ENCODE measurements at places on chromosomes 13 and 19. TPM values are rescaled to one million over a fixed set of nuclear protein-coding genes. Genes with fewer than 3 reads are reported as not detected.

ALOX5AP gene
- 2.8 TPM for total RNA-seq

ANGPTL8 gene
- total RNA-seq = 1.8 TPM

TGFBR3L gene
- total RNA-seq = not detected

- peaks cover 9% of the 10 kb centered on the region for H3K4me1 ChIP-seq
- no peak overlapping the region for H3K27ac ChIP-seq
- no peak overlapping the region for H3K4me3 ChIP-seq
- DNase-seq = peak; percentile 84
- no peaks in the 10 kb centered on the region for H3K36me3 ChIP-seq
- no peaks in the 10 kb centered on the region for H3K27me3 ChIP-seq
Observed at GRCh38 chr19:48660852-48661710, 11.7 kb downstream of the NTN5 start.

- DNase-seq = peak; percentile 15
- no peaks in the 10 kb centered on the region for H3K36me3 ChIP-seq
- H3K27me3 ChIP-seq = no peaks in the 10 kb centered on the region
- H3K27ac ChIP-seq = no peak overlapping the region
Observed at GRCh38 chr19:1211494-1212234, 6.1 kb downstream of the STK11 start.

GRCh38 chr19:28494461-28494860 lies 718.5 kb downstream of the UQCRFS1 start:
- no peak overlapping the region for H3K27ac ChIP-seq
- H3K27me3 ChIP-seq = no peaks in the 10 kb centered on the region
- no peaks in the 10 kb centered on the region for H3K36me3 ChIP-seq
- no peaks in the 10 kb centered on the region for H3K4me1 ChIP-seq
- DNase-seq = no peak

- H3K27me3 ChIP-seq = peaks cover 5% of the 10 kb centered on the region
- no peak overlapping the region for H3K27ac ChIP-seq
- H3K36me3 ChIP-seq = no peaks in the 10 kb centered on the region
- H3K4me3 ChIP-seq = no peak overlapping the region
- peaks cover 27% of the 10 kb centered on the region for H3K4me1 ChIP-seq
- no peak for DNase-seq
Observed at GRCh38 chr19:45471931-45472562, 4.3 kb downstream of the FOSB start.

ZNF574 gene
- total RNA-seq = 6.4 TPM

GRCh38 chr13:98992355-98992754 lies 14.5 kb upstream of the DOCK9 start:
- H3K4me1 ChIP-seq = no peaks in the 10 kb centered on the region
- H3K27ac ChIP-seq = no peak overlapping the region
- no peak overlapping the region for H3K4me3 ChIP-seq
- no peak for DNase-seq
- H3K27me3 ChIP-seq = no peaks in the 10 kb centered on the region
